ENCODE measurements at places on chromosomes 7 and 10. TPM values are rescaled to one million over a fixed set of nuclear protein-coding genes. Genes with fewer than 3 reads are reported as not detected.

Gene DKK1
- total RNA-seq: 932 TPM

Gene IGF2BP3
- total RNA-seq: 69.7 TPM

Gene TNS3
- 37.3 TPM for total RNA-seq

Gene MYOF
- 71.6 TPM for total RNA-seq

Gene FEZF1
- total RNA-seq: not detected

Gene PNLIPRP1
- total RNA-seq: not detected

Gene TMEM213
- total RNA-seq: not detected

Gene ZPBP
- not detected for total RNA-seq

Gene PNLIPRP3
- total RNA-seq: not detected

Gene PARG
- 22.9 TPM for total RNA-seq

Gene INA
- 26.6 TPM for total RNA-seq

Gene ASB10
- total RNA-seq: not detected

Gene EN2
- total RNA-seq: not detected

Gene SEMA3C
- 12.2 TPM for total RNA-seq

Gene FFAR4
- total RNA-seq: not detected

Gene AS3MT
- 1.4 TPM for total RNA-seq

Gene PITX3
- 6.3 TPM for total RNA-seq

Gene GHRHR
- not detected for total RNA-seq

Gene LRIT2
- total RNA-seq: not detected

Gene RAB19
- not detected for total RNA-seq

Gene NEUROG3
- not detected for total RNA-seq

Gene RHOBTB1
- 149 TPM for total RNA-seq

Gene TACC2
- 6.6 TPM for total RNA-seq

Gene SMKR1
- not detected for total RNA-seq

Gene TDRD1
- not detected for total RNA-seq

Gene CALCR
- not detected for total RNA-seq

Gene ANKRD61
- not detected for total RNA-seq

Gene TIMM23
- 178 TPM for total RNA-seq

Gene TMEM184A
- 0.49 TPM for total RNA-seq

Gene ZNF804B
- total RNA-seq: not detected

Gene CTAGE4
- not detected for total RNA-seq

Gene GIMAP8
- not detected for total RNA-seq

Gene ABCA13
- under 0.01 TPM for total RNA-seq

Gene FAM237B
- total RNA-seq: not detected

Gene CPA2
- total RNA-seq: not detected

Gene DNAJC30
- 12.4 TPM for total RNA-seq

Gene SPDYE11
- total RNA-seq: not detected

Gene INSYN2A
- total RNA-seq: not detected

Gene OR2A1
- total RNA-seq: not detected

Gene LBX1
- 17.5 TPM for total RNA-seq

Gene HECW1
- not detected for total RNA-seq

Gene FBXO24
- total RNA-seq: not detected

Gene CYP26A1
- 0.24 TPM for total RNA-seq

Gene PDK4
- total RNA-seq: not detected

Gene ATRNL1
- total RNA-seq: 0.44 TPM

Gene NUTM2E
- total RNA-seq: not detected

Gene CPXM2
- total RNA-seq: not detected

Gene HOXA4
- not detected for total RNA-seq

Gene NKX1-2
- 0.06 TPM for total RNA-seq

Gene GDI2
- 473 TPM for total RNA-seq

Gene GARIN1A
- total RNA-seq: 0.81 TPM

Gene WNT8B
- 0.44 TPM for total RNA-seq
